ENCODE measurements at places on chromosomes 7 and 10.

DNA sequence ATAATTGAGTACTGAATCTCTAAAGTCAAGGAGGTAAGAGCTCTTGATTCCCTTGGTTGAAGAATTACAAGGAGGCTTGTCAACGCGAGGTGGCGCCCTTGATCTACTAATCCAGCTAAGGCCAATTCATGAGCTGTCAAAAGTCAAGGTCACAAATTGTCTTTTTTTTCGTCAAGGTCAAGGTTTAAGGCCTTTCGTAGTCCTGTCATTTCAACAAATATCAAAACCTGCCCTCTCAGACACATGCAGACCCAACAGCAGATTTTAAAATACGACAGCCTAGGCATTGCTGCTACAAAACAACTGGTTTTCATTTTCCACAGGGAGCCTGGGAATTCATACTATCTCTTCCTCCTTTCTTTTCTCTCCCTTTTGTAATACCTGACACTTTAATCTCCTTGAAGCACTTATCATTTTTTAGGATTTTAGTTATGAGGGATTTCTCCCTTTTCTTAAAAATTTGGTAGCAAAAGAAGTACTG lies 3.6 kb downstream of the HOXA13 start:
- DNase-seq, result peak; percentile 89

DNA sequence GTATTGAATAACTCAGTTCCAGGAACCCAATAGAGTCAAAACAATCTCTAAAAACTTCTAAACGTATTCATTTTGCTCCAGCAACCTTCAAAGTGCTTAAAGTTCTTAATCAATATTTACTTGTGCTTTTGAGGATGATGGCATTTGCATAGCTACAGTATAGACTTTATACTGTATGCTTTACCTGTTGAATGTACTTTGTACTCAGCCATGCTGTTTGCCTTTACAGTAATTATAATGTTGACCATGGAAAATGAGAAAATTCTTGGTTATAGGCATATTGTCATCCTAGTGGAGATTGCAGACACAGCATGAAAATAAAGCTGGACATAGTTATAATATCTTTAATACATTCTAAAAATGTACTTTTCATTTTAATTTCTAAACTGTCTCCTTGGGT lies 762.7 kb upstream of the PHF14 start:
- no peak for DNase-seq

DNA sequence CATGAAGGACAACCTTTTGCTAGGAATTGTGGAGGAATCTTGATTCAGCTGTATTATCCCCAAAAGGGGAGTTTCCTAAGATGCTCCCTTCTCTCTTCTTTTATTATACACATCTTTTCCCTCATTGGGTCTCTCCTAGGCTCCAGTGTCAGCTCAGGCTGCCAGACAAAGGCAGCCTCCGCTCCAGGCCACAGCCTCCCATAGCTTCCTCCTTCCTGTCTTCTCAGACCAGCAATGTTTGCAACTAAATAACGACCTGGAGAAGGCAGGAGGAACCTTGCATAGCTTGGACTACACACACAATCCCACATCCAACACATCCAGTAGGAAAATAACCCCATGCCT lies 12.3 kb downstream of the SFXN3 start:
- DNase-seq, result no peak

GRCh38 chr10:5466451-5467206 lies 32.7 kb downstream of the CALML5 start:
- DNase-seq, result no peak

DNA sequence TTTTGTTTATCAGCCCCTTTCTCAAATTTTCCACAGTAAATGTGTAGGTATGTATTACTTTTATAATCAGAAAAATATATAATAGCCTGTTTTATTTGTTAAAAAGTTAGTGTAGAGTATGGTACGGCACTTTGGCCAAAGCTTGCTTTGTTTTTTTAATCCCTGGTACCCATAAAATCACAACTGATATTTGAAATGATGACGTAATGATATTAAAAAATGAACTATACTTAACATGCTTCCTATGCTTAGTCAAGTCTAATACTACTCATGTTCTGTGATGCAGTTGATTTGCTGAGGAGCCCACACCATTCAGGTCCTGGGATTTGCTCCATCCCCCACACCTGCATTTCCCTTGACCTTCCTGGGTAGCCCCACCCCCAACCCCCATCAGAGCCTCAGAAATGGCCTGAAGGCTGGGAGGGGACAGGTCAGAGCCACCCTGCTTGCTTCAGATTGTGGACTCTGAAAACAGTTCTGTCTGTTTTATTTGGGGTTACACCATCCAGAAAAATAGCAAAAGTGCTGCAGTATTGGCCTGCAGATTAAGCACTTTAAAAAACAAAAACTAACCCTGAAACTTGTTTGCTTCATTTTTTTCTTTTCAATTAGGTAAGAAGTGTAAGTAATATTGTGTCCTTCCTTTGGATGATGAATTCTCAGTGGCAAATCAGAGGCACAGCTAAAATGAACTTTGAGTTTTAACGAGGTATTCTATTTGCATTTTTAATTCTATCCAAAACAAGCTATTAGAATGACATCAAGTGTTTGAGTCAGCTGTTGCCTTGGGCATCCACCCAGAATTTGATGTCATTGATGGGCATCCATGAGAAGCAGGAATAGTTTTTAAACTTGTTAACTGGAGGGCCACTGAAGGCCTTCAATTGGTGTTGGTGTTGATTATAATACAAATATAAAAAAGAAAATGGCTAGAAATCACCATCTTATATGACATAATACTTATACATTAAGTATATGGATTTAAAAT lies 23.3 kb downstream of the PLCE1 start:
- no peak for DNase-seq

DNA sequence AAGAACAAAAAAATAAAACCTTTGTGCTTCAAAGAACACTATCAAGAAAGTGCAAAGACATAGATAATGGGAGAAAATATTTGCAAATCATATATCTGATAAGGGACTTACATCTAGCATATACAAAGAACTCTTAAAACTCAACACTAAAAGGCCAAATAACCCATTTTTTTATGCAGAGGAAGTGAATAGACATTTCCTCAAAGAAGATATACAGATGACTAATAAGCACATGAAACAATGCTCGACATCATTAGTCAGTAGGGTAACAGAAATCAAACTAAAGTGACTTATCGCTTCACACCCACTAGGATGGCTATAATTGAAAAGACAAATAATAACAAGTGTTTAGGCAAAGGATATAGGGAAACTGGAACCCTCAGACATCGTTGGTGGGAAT lies 78.0 kb downstream of the MALSU1 start:
- no peak for DNase-seq

- DNase-seq, result no peak
These were observed 64.4 kb upstream of the CARD11 start for GRCh38 chr7:3107889-3108570.

GRCh38 chr10:129278686-129279085 lies 188.4 kb upstream of the MGMT start:
- no peak for DNase-seq

DNA sequence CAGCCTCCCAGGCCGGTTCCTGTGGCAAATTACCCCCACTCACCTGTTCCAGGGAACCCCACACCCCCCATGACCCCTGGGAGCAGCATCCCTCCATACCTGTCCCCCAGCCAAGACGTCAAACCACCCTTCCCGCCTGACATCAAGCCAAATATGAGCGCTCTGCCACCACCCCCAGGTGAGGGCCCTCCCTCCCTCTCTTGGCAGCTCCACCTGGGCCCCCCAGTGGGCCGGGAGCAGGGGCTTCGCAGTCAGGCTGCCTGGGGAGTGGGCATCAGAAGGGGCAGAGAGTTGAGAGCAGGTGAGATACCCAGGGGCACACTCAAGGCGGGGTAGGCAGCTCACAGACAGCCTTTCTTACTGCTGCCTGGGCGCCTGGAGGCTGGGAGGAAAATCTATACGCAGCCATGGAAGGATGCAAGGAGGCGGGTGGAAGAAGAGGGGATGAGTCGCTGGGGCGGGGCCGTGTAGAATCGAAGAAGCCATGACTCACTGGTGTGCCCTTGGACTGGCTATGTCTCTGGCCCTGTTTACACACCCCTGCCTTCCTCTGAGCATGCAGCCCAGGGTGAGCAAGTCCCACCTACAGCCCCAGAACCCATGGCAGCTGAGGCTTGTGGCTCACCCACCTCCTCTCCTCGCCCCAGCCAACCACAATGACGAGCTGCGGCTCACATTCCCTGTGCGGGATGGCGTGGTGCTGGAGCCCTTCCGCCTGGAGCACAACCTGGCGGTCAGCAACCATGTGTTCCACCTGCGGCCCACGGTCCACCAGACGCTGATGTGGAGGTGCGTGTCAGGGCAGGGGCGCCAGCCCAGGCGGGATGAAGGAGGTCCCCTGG lies 48.6 kb upstream of the PPIF start:
- DNase-seq, result peak; percentile 85

DNA sequence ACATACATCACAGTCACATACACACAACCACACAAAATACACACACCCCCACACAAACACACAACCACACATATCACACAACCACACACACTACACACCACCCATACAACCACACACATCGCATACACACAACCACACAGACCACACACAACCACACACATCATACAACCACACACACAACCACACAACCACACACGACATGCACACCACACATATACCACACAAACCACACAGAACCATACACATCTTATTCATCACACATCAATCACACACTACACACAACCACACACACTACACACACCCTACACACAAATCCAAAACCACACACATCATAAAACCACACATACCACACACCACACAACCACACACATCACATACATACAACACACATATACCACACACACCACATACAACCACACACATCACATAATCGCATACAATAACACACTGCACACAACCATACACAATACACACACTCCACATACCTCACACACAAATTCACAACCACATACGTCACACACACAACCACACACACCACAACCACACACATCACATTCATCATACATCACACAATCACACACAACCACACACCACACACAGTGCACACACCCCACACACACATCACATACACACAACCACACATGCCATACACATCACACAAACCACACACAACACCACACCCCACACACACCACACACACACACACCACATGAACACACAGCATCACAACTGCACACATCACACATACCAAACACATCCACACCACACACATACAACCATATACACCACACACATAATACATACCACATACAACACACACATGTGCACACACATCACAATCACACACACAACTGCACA lies 30.4 kb downstream of the GPRIN2 start:
- DNase-seq, result no peak

DNA sequence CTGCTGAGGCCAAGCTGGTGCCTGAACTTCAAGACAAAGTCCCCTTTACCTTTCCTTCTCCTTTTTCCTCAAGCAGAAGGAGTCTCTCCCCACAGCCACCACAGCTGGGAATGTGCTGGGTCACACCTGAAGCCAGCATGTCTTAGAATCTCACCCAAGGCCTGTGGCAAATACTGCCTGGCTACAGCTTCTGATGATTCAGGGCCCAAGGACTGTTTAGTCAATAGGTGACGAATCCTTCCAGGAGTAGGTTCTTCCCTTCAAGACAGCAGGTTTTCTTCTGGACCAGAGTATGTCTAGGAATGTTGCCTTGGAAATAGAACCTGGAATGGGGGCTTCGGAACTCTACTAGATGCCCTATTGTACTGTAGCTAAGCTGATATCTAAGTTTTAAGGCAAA lies 374.6 kb downstream of the KIF20B start:
- DNase-seq, result no peak

DNA sequence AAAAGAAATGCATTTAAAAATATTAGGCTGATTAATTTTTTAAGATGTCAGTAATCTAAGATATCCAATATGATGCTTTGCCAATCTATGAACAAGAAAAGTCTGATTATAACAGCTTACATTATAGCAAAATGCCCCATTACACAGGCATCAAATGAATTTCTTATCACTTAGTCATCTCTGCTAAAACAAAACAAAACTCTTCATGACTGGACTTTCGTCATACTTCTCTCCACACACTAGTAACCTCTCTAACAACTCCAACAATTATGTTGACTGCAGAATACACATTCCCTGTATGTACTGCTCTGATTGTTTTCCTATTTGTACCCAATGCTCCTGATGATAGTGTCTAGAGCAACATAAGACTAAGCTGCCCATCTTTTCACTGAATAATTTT lies 3.8 kb upstream of the MKI67 start:
- DNase-seq, result no peak

- no peak for DNase-seq
These were observed 67.6 kb upstream of the CAV2 start for GRCh38 chr7:116431787-116432526.

DNA sequence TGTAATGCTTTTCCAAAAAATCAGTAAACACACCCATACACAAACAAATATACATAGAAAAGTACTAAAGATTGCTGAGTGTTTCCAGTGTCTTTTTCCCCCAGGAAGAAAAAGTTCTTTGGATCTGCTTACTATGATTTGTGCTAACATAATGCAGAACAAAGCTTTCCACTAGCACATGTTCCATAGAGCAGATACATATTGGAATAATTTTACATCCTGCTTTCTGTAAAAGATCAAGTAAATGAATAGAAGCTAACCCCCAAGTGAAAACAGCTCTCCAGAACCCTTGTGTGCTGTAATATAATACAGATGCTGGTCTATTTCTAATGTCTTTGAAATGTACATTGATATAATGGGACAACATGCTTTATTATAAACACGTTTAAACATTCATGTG lies 125.5 kb downstream of the PON1 start:
- DNase-seq, result no peak

DNA sequence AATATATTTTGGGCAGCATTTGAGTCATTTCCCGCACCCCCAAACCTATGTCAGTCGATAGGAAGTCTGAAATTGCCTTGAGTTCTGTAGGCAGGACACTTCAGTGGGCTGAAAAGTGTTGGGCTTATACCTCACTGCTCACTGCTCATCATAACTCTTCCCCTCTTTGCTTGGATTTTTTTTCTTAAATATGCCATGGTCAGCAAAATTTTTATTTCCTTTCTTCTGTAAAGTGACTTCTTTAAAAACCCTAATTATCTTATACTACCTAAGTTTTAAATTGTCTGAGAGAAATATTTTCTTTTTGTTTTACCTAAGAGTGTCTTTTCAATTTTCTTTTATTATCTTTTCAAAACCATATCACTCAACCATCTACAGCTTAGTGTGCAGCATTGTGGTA lies 129.2 kb downstream of the KIF20B start:
- no peak for DNase-seq

GRCh38 chr7:122984021-122984420 lies 11.5 kb downstream of the TAS2R16 start:
- DNase-seq, result no peak

DNA sequence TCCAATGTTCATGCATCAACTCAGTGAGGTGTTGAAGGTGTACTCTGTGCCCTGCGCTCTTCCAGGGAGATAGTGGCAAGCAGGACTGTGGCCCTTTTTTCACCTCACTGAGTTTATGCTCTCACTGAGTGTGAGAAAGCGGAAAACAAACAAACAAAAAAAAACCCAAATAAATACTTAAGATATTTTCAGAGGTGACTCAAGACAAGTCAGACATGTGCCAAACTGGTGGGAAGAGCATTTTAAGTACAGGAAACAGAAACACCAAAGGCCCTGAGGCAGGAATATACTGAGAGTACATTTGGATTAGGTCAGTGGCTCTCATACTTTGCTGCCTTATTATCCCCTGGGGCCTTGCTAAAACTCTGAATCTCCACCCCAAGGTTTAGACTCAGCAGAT lies 111.9 kb upstream of the IGFBP3 start:
- no peak for DNase-seq
